ENCODE measurements at places on chromosomes 11 and 22.

- DNase-seq = peak; percentile 84
Observed at GRCh38 chr11:108958368-108959104, 293.7 kb downstream of the DDX10 start.

- DNase-seq = no peak
Observed at GRCh38 chr11:120659076-120659475, 147.5 kb downstream of the GRIK4 start.

GRCh38 chr11:44356351-44356750, 46.4 kb upstream of the ALX4 start:
- DNase-seq = no peak

DNA sequence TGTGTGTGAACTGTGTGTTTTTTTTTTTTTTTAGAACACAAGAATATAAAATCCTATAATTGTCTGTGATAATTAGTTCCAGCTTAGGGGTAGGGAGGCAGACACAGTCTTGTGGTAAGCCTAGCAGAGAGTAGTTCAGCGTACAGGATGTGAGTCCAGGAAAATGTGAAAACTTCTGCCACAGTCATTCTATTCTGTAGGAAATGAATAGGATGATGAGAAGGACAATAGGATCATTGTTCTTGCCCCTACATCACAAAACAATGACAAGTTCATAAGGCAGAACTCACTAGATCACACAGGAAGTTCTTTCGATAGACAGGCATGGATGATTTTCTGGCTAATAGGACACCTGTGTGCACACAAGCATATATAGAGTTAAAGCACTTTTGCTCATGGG, 132.2 kb downstream of the NAV2 start:
- DNase-seq = no peak

DNA sequence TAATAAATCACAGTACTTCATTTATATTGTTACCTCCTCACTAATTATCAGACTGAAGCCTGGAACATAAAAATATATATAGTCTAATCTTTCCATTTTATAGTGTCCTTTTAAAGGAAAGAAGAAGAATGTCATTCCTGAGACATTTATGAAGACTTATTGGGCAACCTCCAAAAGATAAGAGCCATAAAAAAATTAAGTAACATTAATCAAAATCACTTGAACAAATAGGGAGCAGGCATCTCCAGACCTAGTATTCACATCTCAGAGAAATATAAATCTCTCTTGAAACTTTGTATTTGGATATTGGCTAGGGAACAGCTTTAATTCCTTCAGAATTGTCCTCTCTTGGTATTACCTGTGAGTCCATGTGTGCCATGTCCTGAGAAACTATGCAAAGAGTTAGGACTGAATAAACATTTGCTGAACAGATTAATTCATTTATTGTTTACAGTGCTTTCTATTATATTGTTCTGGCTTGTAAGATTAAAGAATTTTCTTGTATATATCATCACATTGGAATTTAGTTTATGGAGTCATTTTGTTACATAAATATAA, 530.5 kb upstream of the LRRC4C start:
- no peak for DNase-seq

GRCh38 chr11:43497144-43497543, 138.4 kb downstream of the TTC17 start:
- no peak for DNase-seq
